Activated CD4-positive, alpha-beta T cell treated with anti-CD3 and anti-CD28 coated beads for 48 hours (primary cell): ENCODE measurements at places on chromosomes 7 and 10.

DNA sequence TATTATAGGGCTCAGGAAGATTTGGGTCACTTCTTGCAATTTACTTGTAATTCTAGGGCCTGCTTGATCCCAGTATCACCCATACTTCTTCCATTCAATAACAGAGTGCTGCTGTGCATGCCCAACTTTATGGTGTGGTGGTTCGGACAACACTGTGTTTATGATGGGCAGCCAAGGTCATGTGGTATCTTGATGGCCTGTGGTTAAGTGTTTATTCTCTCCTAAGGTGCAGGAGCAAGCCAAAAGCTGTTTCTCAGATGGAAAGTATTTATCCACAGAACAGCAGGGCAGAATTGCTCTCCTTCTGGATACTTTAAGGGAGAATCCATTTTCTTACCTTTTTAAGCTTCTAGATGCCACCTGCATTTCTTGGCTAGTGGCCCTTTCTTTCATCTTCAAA lies 433.8 kb downstream of the SH2D4B start:
- no peak for DNase-seq

- DNase-seq = no peak
Measured at GRCh38 chr10:61964949-61965702, 63.6 kb downstream of the ARID5B start.

- no peak for DNase-seq
Measured at GRCh38 chr7:108204281-108204796, 74.2 kb upstream of the LAMB4 start.

DNA sequence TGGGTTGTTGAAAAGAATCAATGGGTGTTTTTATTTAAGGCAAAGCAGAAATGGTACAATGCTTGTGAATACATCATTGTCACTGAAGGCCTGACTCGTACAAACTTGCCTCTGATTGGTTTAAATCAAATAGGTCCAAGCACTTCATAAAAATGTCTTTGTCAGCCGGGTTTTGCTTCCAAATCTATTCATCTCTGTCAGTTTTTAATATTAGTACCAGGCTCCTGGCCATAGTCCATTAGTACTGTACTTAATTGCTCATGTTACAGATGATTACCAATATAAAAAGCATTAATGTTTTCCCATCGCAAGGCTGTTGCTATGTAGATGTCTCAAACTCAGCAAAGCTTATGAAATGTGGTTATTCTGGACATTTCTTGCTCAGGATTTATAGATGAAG lies 171.9 kb downstream of the ARID5B start:
- no peak for DNase-seq

DNA sequence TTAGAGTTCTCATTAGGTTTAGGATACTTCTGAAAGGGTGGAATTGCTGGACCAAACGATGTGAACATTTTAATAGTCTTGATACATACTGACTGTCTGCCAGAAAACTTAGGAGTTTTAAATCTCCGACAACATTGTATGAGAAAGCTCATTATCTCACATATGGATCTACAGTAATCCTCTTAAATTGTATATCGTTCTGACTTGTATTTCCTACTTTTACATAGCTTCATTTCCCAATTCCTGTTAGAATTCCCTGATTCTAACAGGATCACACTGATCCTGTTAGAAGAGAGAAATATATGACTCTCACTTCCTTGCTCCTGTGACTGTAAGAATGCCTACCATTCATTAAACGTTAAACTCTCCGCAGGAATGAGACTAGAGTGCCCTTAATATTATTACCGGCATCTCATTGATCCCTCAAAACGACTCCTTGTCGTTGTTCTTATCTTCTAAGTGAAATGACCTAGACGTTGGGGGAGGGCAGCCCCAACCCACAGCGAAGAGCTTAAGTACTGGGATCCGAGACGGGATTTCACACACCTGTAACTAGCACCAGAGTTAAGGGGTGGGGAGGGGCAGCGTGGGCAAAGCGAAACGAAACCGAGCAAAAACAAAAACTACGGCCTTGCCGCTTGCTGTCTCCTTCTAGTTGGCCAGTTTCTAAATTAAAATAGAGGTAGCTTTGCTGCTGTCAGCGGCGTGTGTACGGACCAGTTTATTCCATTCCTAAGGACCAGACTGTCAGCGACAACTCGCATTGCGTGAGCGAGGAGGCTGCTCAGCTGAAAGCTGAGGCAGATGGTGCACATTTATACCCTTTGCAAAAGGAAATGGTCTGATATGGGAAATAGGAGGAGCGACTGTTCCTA lies 678 bp upstream of the TMEM106B start:
- DNase-seq = no peak

GRCh38 chr7:121519548-121520521 lies 123.7 kb upstream of the FAM3C start:
- DNase-seq = no peak

DNA sequence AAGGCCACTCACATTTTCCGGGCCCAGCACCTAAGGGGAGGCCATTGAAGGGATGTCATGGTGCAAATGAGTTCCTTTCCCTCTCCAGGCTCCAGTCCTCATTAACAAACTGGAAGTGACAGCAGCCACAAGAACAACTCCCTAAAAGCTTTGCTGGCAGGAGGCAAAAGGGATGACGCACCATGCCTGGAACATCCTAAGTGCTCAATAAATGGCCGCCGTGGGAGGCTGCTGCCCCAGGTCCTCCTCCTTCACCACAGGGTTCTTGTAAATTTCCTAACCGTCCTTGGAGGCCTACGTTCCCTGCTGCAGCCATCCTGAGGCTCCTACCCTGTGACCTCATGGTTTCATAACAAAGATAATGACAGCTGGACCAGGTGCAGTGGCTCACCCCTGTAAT lies 41.3 kb upstream of the CAMK1D start:
- DNase-seq = peak; percentile 17

DNA sequence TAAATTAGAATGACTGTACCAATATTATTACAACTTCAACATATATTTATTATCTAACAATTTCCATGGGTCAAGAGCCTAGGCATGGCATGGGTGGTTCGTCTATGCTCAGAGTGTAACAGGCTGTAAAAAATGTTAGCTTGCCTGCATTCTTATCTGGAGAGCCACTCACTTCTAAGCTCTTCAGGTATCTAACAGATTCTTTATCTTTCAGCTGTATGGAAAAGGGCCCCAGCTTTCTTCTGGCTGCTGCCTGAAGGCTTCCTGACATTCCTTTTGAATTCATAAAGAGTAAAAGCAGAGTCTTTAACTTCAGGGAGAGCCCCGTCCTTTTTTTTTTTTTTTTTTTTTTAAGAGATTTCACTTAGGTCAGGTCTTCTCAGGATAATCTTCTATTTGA lies 648.8 kb downstream of the NXPH1 start:
- DNase-seq = no peak

DNA sequence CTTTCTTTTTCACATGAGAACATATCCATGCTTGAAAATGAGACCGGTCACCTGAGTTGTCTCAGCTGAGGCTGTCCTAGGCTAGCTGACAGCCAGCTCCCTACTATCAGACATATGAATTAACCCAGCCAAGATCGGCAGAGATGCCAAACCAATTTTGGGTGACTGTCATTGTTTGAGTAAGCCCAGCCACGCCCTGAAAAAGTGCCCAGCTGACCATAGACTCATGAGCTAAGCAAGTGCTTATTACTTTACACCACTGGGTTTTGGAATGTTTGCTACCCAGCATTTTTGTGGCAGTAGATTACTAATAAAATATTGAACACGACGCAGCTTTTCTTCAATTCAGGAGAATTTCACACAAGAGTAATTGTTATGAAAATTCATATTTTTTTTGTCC lies 265.2 kb upstream of the LYZL1 start:
- DNase-seq = no peak

DNA sequence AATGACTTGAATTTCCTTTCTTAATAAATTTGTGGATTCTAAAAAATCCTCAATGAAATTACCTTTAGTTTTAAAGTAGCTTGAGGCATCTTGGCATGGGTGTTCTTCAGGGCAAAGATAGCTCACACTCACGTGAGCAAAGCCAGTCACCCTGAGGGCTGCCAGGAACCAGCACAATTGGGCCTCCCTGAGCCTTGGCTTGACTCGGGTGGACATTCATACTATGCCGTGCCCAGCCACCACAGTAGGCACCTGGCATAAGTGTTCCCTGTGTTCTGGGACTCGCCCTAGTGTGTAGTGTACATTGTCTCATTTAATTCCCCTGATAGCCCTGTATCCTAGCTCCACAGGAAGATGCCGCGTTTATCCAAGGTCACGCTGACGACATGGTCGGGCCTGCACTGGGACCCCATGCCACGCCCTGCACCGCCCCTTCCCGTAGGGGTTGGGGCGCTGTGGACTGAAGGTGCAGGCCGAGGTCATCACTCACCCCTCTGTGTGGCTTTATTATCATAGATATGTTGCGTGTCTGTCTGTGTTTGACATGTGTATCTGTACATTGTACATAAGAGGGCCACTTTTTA lies 67.7 kb downstream of the DYNC2I1 start:
- no peak for DNase-seq

DNA sequence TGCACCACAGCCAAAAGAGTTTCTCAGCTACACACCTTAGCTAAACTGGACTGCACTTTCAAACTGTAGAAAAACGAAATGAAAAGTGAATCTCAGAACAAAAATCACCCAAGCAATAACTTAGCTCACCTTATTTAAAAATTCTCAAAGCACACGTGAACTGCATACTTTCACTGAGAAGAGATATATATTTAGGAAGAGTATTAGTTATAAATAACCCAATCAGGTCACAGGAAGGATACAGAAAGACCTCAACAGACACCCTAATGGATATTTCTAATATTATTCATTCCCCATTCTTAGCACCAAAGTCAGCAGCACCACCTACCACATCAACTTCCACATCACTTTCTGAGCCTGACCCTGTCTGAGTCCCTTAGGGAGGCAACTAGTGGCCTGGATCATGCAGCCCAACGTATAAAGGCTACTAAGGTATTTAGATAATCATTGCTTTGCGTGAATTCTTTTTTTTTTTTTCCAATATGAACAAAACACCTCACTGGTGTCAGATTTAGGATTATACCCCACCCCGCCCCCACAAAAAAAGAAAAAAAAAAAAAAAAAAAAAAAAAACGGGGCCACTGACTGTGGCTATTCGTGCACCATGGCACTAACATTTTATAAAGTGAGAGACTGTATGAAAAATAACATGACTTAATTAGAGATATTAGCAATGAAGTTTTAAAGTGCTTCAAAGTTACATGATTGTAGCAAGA lies 2.6 kb downstream of the ABI1 start:
- no peak for DNase-seq

DNA sequence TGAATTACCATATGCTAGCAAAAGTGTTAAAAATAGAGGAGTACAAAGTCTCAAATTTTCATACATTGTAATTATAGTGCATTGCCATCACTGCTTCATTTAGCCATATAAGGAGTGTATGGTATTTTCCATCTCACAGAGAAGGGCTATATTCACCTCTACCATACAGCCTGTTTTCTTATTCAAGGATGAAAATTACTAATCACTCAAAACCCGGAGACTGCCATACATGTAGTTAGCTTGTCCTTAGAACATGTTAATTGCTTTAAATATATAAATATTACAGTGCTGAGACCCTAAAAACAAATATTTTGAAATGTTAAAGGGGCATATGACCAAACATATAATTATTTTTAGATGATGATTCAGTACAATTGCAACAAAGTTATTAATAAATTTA lies 49.4 kb downstream of the CPEB3 start:
- DNase-seq = no peak

- no peak for DNase-seq
Measured at GRCh38 chr7:102253973-102254370, 32.7 kb upstream of the SH2B2 start.
